NCI-H1092 treated with DMSO at 0.1 percent for 48 hours (cell line): ENCODE measurements at places on chromosomes 1 and 21.

DNA sequence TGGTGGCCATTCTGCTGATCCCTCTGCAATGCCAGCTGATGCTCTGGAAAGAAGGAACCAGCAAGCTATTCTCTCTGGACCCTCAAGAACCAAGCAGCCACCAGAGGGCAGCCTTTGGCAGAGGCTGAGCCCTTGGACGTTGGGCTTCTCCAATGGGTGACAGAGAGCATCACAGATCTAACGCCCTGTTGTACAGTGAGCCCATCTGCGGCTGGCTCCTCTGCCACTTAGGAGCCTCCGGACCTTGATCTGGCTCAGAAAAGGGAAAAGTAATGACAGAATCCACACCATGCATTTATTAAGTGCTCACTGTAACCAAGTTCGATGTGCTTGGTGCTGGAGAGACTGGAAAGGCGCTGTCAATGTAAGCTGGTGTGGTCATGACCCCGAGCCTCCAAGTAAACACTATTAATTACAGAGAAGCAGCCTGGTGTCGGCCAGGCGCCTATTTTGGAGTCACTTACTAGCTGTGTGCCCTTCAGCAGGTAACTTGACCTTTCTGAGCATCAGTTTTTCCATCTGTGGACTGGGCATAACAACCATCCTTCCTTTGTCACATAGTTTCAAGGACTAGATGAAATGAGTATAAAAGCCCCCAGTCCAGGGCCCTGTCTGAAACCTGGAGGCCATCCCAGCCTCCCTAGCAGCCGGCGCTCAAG is 34.9 kb downstream of the ECE1 start:
- DNase-seq = peak; percentile 85

DNA sequence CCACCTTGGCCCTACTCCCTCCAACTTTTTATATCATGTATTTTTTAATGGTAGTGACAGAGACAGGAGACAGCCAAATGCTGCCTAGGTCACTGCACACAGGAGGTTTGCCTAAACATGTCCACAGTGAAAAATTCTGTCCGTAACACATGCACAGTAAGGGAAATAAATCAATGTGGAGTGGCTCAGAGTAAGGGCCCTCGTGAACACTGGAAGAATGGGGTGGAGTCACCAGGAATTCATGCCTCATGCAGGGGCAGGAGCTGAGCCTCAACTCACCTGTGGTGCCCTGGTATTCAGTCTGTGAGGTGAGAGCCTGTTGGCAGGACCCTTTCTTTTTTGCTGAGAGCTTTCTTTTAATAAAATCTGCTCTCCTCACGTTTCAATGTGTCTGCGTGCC is 289.1 kb downstream of the TGFB2 start:
- DNase-seq = no peak

DNA sequence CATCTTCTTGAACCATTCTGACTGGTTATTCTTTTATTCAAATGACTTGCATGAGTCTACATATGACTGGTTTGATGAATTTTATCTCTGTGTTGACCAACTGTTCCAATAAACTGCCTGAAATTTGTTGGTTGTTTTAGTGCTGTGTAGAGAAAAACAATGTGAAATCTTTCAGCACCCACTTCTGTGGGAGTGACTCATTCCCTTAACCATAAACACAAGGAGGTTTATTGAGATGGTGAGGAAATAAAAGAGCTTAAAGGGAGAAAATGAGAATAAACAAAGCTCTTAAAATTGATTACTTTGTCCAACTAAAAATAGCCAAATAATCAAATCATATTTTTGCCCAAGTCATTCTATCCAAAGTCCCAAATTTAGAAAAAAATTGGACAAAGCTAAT is 341.1 kb downstream of the TGFB2 start:
- no peak for DNase-seq

GRCh38 chr1:219959540-219960203 is 31.3 kb upstream of the SLC30A10 start:
- DNase-seq = no peak

GRCh38 chr1:35475856-35476674 is 81.1 kb downstream of the KIAA0319L start:
- peak; percentile 6 for DNase-seq

DNA sequence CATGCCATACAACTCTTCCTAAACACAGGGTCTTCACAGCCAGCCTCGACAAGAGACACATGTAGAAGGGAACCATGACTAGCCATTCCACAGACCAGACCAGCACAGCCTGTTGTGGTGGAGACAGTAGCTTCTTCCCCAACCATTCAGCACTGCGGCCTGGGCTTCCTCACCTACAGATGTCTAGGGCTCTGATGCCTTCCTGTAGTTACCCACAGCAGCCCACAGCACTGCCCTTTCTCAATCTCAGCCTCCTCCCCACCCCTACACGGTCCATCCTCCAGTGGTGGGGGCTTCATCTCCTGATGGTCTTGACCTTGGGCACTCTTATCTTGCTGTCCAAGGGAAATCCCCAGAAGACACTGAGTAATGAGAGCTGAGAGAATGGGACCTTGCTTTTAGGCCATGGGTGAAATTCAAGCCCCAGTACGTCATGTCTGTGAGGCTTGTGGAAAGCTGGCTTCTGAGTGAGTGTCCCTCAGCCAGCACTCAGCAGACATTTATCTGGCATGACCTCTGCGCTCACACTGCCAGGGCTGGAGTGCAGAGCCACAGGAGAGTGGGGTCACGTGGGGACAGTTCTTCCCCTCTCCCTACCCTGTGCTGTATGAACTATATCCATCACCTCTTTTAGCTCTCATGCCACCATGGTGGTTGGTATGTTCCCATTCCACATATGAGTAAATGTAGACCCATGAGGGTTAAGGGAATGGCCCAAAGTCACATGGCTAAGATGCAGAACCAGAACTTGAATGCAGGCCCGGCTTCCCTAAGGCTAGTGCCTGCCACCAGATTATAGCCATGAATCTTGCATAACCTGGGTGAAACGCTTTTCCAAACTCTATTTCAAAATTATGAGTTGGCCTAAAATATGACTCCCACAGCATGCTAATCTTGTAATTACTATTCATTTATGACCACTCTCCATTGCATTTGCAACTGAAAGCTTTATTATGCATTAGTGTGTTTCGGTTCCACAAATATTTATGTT is 104.7 kb downstream of the HIVEP3 start:
- no peak for DNase-seq

DNA sequence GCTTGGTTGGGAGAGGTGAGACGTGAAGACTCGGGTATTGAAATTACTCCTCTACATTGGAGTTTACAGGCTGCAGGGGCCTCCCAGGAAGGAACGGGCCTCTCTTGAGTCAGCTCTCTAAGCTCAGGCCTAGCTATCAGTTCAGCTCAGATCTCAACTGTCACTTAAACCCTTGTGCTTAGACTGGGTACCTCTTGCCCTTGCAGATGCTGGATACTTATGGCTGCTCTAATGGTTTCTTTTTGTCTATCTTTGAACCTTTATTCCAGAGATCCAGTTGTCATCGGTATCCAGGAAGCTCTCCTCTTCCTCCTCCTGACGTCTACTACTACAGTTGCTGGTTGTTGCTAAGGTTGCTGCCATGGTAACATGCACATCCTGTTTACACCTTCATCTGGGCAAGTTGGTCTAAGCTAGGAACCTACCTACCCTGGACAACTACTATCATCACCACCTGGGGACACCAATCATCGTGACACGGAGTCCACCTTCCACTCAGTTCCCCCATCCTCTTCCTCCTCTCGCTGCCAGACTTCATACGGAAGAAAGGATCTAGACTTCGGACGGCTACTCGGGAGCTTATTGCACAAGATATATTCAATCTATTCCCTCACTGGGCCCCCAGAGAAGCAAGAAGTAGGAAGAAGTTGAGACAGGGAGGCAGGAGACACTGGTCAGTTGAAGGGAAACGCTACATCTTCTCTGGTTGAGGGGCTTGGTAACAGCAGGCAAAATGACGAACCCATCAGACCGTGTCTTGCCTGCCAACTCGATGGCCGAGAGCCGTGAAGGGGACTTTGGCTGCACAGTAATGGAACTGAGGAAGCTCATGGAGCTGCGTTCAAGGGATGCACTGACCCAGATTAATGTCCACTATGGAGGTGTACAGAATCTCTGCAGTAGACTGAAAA is 56.1 kb downstream of the ATP2B4 start:
- no peak for DNase-seq

- no peak for DNase-seq
Measured at GRCh38 chr1:219928791-219929118, 398 bp upstream of the SLC30A10 start.

- DNase-seq = peak; percentile 28
Measured at GRCh38 chr1:206136241-206136640, 19.1 kb upstream of the AVPR1B start.

DNA sequence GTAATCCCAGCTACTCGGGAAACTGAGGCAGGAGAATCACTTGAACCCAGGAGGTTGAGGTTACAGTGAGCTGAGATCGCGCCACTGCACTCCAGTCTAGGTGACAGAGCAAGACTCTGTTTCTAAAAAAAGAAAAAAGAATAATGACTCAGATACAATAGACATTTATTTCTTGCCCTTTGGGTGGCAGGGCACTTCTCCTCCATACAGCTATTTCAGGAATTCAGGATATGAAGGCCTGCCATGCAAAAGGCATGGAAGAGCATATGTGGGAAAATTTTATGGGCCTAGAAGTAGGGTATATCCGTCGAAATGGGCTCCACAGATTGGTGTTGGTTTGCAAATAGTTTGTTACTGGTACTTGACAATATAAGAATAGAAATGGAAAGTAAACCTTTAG is 20.2 kb upstream of the POGZ start:
- DNase-seq = no peak

GRCh38 chr1:245110406-245110805 is 44.4 kb upstream of the KIF26B start:
- no peak for DNase-seq

GRCh38 chr1:9865724-9866123 is 42.0 kb upstream of the CLSTN1 start:
- DNase-seq = no peak

GRCh38 chr21:45367402-45368351 is 37.3 kb upstream of the COL18A1 start:
- DNase-seq = no peak

DNA sequence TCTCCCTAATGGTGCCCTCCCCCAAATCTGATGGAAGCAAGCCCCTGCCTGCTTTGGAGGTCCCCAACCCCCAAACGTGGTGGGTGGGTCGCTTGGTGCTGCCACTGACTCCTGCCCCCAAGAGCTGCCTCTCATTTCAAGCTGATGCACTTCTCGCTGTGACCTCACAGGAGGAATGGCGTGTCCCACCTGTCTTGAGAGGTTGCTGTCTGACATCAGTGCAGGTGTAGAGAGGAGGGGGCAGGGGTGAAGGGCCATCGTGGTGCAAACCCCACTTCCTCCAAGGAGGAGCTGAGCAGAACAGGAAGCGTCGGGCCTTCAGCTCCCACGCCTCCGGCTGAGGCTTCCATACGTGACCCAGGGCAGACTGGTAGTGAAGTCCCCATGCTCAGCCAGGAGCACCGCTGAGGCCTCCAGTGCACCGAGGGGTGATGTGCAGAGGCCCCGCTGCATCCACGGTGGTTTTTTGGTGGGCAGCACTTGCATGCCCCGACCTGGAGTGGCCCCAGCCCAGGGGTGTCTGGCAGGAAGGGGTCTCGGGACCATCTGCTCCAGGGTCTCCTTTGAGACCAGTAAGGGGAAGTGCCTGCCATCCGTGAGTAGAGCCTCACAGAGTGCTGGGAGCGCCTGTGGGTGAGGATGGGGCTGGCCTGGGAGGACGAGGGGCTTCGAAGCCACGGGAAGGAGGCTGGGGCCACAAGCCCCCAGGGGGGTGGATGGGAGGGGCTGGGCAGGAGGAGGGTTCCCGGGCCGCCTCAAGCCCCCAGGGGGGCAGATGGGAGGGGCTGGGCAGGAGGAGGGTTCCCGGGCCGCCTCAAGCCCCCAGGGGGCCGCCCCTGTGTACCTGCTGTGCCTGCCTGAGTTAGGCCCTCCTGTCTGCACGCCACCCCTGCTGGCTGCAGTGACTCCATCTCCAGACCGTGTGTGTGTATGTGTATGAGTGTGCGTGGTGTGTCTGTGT is 39.8 kb downstream of the WDR4 start:
- DNase-seq = no peak

DNA sequence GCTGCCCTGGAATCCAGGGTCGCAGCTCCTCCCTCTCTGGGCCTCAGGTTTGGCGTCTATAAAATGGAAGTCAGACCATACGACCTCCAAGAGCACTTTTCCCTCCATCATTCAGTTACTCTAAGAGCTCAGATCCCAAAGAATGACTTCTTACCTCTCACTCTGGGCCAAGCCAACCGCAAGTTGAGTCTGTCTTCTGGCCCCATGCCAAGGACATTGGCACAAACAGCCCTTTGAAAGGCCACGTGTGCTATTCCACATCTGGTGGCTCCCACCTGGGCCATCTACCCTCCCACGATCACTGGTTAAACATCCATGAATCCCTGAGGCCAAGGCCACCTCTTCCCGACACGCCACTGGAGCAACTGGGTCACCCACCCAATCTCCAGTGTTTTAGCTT is 12.4 kb downstream of the SLC2A7 start:
- DNase-seq = no peak

DNA sequence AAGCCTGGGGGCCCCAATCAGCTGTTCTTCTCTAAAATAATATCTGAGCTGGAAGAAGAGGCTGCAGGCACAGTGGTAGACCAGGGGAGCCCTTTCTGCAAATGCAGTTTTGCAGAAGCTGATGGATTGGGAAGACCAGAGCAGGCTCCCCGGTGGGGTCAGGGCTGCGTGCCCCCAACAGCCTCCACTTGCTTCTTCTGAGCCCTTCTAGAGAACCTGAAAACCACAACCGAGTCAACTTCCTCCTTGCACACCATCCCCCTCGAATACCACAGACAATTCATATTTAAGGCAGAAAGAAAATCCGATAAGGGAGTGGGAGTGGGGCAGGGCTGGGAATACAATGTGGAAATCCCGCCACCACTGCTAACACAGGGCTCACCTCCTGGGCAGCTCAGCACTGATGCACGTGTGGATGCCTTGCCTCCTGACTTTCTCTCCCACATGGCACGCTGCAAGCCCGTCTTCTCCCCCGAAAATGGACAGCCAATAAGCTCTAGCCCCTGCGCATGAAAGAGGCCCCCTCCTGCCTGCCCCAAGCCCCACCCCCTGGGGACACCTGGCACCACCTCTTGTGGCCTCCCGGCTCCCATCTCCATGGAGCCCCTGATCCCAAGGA is 25.4 kb upstream of the ALDH4A1 start:
- DNase-seq = no peak

DNA sequence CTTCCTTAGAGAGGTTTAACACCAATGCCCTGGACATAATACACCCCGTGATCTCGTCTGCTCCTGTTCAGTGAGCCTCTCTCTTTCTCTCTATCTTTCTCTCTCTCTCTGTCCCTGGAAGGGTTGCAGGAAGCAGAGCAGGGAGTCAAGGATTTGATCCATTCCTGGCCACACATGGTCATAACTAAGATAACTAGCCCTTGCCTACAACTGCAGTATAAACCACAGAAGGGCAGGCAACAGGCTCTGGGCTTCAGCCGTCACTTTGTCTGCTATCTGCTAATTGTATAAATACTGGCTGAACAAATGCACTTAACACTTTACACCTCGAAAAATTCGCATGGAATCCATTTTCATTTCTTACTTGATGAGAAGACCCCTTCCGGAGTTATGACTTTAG is 357.5 kb upstream of the RUNX1 start:
- DNase-seq = no peak

- no peak for DNase-seq
Measured at GRCh38 chr1:153541641-153542590, 1.2 kb upstream of the S100A5 start.
